ENCODE measurements at places on chromosomes 1 and 21.

DNA sequence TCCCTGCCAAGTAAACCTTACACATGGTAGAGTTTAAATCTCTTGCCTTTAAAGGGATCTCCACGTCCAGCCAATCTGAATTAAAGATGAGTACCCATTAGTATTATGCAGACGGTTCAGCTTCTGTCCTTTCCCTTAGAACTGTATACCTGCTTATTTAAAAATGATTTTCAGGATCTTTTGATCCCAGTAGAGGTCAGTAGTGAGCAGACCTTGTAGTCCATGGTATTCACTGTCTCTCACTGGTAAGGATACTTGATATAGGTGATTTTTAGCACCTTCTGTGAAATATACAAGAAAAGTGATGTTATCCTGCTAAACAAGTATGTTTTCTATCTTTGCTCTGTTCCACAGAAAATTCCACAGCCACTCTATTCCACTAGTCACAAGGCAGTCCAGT lies 1211.6 kb upstream of the ADGRL4 start:
- DNase-seq, result no peak

- DNase-seq, result no peak
These were observed 238.6 kb downstream of the TRABD2B start for GRCh38 chr1:47758341-47759250.

GRCh38 chr1:227790034-227790400 lies 25.5 kb upstream of the PRSS38 start:
- no peak for DNase-seq

DNA sequence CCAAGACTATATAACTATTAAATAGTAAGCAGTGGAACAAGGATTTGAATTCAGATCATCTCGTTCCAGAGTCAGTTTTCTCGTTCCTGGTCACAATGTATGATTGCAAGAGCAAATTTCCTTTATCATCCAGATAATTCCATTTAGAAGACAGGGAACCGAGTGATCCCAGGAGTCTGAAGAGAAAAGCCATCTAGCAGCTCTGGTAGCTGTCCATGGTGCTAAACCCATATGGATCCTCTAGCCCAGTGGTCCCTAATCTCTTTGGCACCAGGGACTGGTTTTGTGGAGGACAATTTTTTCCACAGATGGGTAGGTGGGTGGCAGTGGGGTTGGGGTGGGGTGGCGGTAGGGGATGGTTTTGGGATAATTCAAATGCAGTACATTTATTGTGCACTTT lies 229.4 kb downstream of the PTPRU start:
- no peak for DNase-seq

GRCh38 chr1:51240084-51240483 lies 4.0 kb downstream of the RNF11 start:
- no peak for DNase-seq

GRCh38 chr1:20575541-20576336 lies 13.2 kb upstream of the CDA start:
- no peak for DNase-seq

DNA sequence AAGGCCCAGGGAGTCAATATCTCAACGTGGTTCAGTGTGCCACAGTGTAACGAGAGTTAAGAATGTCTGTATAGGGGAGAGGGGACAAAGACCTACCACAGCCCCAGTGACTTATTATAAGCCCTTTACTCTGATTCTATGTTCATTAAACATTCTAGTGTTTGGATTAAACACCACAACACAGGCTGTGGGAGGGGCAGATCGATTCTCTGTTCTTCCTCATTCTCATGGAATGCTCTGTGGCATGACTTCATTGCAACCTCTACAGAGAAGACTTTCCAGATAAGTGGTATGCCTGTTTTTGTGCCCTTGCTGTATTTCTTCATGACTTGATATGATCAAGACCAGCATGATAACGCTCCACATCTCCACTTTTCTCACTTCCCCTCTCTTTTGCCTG lies 39.0 kb upstream of the CD5L start:
- DNase-seq, result no peak

DNA sequence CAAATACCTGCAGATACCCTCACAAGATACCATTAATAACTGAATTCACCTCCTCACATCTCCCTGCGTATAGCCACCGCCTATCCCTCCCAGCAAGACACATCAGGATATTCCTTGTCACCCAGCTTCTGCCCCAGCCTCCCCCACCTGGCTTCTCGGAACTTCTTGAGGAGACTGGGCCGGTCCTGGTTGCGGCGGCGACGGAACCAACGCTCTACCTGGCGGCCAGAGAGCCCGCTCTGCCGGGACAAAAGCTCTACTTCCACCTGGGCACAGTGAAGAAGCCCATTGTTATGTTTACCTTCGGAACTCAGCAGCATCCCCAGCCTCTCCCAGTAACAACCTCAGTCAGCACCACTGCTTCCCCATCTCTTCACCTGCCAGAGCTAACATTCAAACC lies 6.7 kb downstream of the CERS2 start:
- no peak for DNase-seq

DNA sequence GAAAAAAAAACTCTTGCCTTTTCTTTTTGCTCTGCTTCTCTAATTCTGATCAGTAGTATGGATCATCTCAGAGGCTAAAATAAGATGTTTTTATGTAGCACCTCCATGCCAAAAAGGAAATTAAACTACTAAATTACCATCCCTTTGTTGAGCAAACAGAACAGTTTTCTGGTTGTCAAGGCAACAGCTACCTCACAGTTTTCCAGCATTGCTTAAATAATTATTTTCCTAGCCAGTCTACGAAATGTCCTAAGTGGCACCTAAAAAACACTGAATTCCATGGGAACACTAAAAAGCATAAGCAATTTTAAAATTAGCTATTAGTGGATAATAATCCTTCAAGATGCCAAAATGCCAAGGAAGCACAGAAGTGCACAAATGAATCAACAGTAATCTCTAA lies 61.7 kb downstream of the ARID4B start:
- no peak for DNase-seq

GRCh38 chr1:205714190-205714905 lies 34.0 kb upstream of the SLC45A3 start:
- DNase-seq, result no peak

- DNase-seq, result no peak
These were observed 45.2 kb upstream of the HAO2 start for GRCh38 chr1:119323216-119323982.

GRCh38 chr1:7236844-7237515 lies 451.7 kb downstream of the CAMTA1 start:
- DNase-seq, result no peak

DNA sequence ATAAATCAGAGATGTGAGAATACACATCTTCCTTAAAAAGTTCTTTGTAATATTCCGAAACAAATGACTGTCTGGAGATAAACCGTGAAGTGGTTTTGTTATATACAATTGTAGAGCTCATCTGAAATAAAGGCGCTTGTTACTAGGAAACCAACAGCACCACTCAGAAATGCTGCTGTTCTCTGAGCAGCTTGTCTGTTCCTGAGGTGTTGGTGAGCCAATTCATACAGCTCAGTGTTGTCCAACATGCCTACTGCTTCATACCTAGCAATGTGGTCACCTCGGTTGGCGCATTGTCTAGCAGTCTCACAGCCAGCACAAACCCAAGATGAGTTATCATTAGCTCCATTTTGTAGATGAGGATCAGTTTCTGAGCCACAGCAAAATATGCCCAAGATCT lies 44.4 kb downstream of the GFI1 start:
- DNase-seq, result no peak

Data from T-helper 9 cell (primary cell).